ENCODE measurements at places on chromosomes 2 and 18.

DNA sequence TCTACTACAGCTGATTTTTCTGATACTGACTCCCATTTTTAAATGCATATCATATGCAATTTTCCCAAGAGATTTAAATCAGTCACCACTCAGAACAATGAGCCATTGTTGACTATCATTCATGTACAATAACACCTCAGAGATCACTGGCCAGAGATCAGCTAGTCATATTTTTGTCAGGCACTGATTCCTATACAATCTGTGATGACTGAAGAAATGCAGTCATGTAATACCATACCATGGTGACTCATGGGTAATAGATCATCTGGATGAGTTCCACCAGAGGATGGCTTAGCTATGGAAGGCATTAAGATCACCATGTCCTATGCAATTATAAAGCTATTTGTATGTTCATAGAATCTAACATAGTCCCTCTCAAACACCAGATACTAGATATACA lies 285.7 kb upstream of the DCC start:
- no peak overlapping the region for H3K4me3 ChIP-seq
- no peaks in the 10 kb centered on the region for H3K4me1 ChIP-seq
- no peaks in the 10 kb centered on the region for H3K36me3 ChIP-seq
- H3K27ac ChIP-seq, result no peak overlapping the region

- no peaks in the 10 kb centered on the region for H3K36me3 ChIP-seq
- no peak for DNase-seq
- no peak overlapping the region for H3K27ac ChIP-seq
- no peaks in the 10 kb centered on the region for H3K4me1 ChIP-seq
Measured at GRCh38 chr2:211354481-211354880, 798.1 kb downstream of the CPS1 start.

DNA sequence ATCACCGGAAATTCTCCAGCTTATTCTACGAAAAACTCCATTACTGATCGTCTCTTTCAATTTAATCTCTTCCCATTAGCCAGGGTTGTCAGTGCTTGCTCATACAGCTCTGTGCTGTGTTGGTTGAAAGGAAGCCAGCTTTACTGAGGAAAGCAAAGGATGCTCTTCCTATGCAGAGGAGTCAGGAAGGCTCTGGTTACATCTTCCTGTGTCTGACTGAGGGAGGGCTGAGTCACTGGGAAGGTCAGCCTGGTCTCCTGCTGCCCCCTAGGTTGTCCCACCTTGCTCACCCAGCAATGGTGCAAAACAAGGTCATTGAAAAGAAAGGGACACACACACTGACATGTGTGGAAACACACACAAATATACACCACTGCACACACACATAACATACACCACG lies 975.6 kb downstream of the DCDC2C start:
- H3K27ac ChIP-seq, result no peak overlapping the region
- H3K4me3 ChIP-seq, result no peak overlapping the region
- no peaks in the 10 kb centered on the region for H3K4me1 ChIP-seq
- H3K27me3 ChIP-seq, result no peaks in the 10 kb centered on the region
- no peaks in the 10 kb centered on the region for H3K36me3 ChIP-seq

DNA sequence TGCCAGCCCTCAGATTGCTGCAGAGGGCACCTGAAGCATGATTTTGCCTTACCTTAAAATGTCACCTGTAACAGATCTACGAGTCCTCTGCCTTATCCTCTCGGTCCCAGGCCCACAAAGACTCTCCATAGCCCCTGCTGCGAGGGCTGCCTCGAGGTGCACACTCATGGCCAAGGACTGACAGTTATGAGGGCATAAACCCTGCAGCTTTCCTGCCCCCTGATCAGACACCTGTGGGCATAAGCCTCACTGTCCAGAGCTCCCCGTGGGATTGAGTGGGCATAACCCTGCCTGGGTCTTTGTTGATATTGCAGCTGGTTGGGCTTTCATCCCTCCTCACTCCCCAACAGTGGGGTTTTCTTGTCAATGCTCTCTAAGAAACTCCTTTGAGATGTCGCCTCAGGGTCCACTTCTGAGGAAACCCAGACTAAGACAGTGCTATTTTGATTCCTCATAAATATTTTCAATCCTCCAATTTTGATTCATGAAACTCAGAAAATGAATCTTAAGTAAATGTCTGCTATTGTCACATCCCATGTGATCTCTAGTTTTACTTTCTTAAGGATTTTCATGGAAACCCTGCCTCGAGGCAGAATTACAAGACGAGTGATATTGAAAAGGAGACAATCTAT lies 108.5 kb upstream of the NCK2 start:
- H3K36me3 ChIP-seq, result no peaks in the 10 kb centered on the region
- DNase-seq, result no peak
- no peak overlapping the region for H3K4me3 ChIP-seq
- H3K4me1 ChIP-seq, result peaks cover 2% of the 10 kb centered on the region
